ENCODE measurements at places on chromosomes 2 and 18. TPM values are rescaled to one million over a fixed set of nuclear protein-coding genes. Genes with fewer than 3 reads are reported as not detected.
A peak's percentile ranks its signal among the peaks of the same experiment; 100 is the strongest.

- DNase-seq, result peak; percentile 80
Observed at GRCh38 chr2:17815468-17816184, 634 bp upstream of the MSGN1 start.

DNA sequence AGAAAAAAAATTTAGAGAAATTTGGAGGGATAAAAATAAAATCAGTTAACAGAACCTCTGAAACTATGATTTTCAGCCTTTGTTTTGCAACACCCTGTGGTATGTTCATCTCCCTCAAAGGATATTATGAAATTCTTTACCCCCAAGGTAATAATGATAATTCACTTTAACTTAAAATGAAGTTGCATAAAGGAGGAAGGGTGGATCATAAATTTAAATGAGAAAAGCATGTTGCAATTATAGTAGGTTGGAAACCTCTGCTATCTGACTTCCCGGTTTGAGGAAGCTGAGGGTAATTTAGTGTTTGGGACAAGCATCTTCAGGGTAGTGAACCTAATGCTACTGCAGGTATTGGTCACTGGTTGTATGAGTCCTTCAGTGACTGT lies 102.9 kb downstream of the BABAM2 start:
- DNase-seq, result peak; percentile 35

DNA sequence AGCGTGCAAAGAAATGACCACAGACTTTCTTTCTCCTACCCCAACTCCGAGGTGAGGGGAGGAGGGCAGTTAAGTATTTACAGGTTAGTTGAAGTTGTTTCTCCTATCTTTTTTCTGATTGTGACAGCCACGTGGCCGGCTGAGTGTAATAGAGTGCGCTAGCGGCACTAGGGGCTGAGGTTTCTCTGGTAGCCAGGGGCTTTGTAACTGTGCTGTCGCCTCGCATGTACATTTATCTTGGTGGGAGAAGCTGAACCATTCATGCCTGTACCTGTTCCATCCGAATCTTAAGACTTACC lies 214.1 kb upstream of the STON1 start:
- peak; percentile 53 for DNase-seq

- no peak for DNase-seq
Observed at GRCh38 chr2:109644571-109645275, 30.6 kb downstream of the SOWAHC start.

The DYNAP gene
- polyA plus RNA-seq, result not detected

The SERPINB8 gene
- polyA plus RNA-seq, result 30.8 TPM

- peak; percentile 24 for DNase-seq
Observed at GRCh38 chr2:155842103-155842502, 490.4 kb downstream of the NR4A2 start.

The RND3 gene
- polyA plus RNA-seq, result 28.6 TPM

The CASP10 gene
- 2.9 TPM for polyA plus RNA-seq

Measured in mammary epithelial cell (primary cell).